Heart right ventricle (tissue), 16 donors: ENCODE measurements at places on chromosomes 16 and 17. TPM values are rescaled to one million over a fixed set of nuclear protein-coding genes. Genes with fewer than 3 reads are reported as not detected.

DNA sequence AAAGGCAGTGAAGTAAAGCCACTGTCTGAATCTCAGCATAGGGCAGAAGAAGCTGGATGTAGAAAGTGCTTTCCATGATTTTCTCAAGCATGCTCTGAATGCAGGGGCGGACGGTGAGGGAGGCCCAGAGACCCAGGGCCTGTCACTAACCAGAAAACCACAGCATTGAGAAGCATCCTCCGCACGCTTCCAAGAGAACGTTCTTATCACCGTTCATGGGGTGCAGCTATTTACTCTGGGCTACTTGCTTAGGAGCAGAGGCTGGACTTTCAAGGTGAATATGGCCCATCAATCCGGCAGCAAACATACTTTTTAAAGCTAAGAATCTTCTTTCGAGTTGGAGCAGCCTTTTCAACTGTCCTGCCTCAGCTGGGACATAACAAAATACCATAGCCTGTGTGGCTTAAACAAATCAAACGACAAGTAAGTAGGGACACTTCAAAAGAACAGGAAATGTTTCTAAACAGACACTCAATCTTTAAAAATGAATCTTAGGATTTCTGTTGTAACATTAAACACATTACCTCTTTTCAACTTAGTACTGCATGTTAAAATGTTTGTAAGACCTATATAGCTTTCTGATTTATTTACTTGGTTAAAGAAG, 46.5 kb upstream of the CDRT4 start:
- DNase-seq, result no peak
- no peak overlapping the region for H3K27ac ChIP-seq
- no peaks in the 10 kb centered on the region for H3K27me3 ChIP-seq
- H3K4me1 ChIP-seq, result peaks cover 12% of the 10 kb centered on the region
- H3K36me3 ChIP-seq, result peaks cover 19% of the 10 kb centered on the region
- H3K4me3 ChIP-seq, result no peak overlapping the region

DNA sequence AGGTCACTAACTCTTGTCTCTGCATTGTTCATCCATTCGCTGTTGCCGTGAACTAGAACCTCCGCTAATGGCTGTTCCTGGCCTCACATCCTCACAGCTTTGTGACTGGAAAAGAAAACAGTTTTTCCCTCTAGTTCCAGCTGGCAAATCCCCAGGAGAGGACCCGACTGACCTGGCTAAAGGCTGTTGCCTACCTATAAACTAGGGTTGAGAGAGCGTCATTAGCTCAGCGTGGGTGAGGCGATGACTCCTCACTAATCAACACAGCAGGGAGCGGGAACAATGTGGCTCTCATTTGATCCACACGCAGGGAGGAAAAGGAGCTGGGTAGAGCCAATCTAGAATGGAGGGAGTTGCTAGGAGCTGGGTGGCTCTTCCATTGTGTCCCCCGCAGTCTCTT, 282.1 kb upstream of the IRX5 start:
- no peak overlapping the region for H3K27ac ChIP-seq
- no peak overlapping the region for H3K4me3 ChIP-seq
- no peak for DNase-seq

- H3K36me3 ChIP-seq, result no peaks in the 10 kb centered on the region
- no peaks in the 10 kb centered on the region for H3K4me1 ChIP-seq
- H3K27me3 ChIP-seq, result peaks cover 41% of the 10 kb centered on the region
Measured at GRCh38 chr17:43946781-43947180, 4.5 kb upstream of the PPY start.

DNA sequence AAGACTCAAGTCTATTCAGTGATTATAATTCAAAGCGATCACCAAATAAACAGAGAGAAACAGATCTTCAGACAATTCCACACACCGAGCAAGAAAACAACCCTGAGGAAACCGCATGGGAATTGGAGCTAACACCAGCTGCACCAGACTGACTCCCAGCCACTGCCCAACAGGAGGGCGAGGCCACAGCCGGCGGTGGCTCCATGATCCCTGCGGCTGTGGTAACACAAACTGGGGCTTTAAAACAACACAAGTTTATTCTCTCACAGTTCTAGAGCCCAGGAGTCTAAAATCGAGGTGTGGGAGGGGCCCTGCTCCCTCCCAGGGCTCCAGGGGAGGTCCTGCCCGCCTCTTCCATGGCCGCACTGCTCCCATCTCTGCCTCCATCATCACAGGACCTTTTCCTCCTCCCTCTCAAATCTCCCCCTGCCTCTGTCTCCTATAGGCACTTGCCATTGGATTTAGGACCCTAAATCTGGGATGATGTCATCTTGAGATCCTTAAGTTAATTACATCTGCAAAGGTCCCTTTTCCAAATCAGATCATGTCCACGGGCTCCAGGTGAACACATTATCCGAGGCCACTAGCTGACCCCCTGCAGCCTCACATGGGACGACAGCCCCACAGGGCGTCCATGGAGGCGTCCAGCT, 9.7 kb upstream of the HEXD start:
- H3K36me3 ChIP-seq, result peaks cover 38% of the 10 kb centered on the region
- no peaks in the 10 kb centered on the region for H3K27me3 ChIP-seq
- H3K27ac ChIP-seq, result no peak overlapping the region
- no peak for DNase-seq
- H3K4me1 ChIP-seq, result peaks cover 13% of the 10 kb centered on the region

The CFAP20 gene
- polyA plus RNA-seq, result 17.9 TPM

The TERB1 gene
- not detected for polyA plus RNA-seq

DNA sequence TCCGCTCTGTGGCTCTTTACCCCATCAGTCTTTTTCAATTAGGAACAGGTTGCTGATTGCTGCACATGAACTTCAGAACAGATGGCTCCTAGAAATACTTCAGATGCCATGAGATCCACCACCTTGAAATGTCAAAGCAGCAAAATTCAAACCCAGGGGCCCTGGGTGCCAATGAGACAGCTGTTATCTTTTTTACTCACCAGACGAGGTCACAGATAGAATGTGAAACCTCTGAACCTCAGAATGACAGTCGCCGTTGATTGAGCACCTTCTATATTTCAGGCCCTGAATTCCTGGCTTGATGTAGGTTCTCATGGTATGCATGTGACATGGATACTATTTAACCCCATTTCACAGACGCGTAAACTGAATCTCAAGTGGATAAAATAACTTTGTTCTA, 63.0 kb downstream of the MAF start:
- no peaks in the 10 kb centered on the region for H3K27me3 ChIP-seq
- DNase-seq, result no peak
- H3K4me1 ChIP-seq, result peaks cover 10% of the 10 kb centered on the region

DNA sequence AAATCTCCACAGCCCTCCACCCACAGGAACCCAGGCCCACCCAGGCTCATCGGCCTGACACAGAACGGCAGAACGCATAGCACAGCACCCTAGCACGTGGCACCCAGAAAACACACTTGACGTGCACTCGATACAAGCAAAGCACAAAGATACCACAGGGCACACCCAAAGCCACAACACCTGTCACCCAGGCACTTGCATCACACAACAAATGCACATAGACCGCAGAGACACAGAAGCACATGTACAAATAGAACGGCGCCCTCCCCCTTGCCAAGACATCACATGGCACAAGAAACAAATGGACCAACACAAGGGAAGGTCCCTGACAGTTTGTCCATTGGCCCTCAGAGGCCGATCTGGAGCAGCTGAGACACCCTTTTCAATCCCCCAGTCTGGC, 147.7 kb upstream of the WSCD1 start:
- peaks cover 6% of the 10 kb centered on the region for H3K27me3 ChIP-seq
- no peak overlapping the region for H3K4me3 ChIP-seq
- H3K27ac ChIP-seq, result no peak overlapping the region

GRCh38 chr17:55175788-55176427, 88.9 kb upstream of the HLF start:
- H3K27me3 ChIP-seq, result no peaks in the 10 kb centered on the region
- no peaks in the 10 kb centered on the region for H3K36me3 ChIP-seq
- DNase-seq, result no peak
- H3K4me1 ChIP-seq, result no peaks in the 10 kb centered on the region
- no peak overlapping the region for H3K27ac ChIP-seq
- H3K4me3 ChIP-seq, result no peak overlapping the region
